ENCODE measurements at places on chromosomes 6 and 20.

DNA sequence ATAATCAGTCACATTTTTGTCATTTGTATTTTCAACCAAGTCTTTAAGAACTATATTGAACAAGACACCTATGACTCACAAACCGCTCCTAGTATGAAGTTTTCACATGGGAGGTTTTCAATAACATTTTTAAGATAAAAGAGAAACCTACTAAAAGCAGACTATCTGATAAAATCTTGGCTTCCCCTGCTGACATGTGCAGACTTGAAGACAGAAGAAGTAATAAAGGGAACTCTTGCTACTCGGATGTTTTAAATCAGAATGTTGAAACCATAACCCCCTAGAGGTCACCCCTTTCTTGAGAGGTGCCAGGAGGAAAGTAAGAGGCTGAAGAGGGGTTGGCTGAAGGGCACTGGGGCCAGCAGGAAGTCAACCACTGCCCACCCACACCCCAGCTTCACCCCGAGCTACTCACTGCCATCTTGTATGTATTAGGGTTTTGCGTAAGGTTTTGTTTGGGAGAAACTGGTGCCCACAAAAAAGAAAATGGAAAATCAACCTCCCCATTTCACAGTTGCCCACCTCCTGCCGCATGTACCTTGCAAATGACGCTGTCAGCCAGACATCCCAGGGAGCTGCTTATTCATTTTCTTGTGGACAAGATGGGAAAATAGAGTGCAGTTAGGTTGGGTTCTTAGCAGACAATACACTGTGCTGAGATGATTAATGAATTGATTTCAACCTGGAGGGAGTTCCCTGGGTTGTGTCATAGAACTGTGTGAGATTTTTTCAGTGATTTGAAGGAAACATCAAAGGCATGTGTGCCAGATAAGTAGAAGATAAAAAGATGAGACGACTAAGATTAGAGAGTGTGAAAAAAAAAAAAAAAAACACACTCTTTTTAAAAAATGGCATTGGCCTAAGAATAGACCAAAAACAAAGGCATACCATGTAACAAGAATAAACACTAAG is 83.2 kb upstream of the TAB2 start:
- no peak for DNase-seq

DNA sequence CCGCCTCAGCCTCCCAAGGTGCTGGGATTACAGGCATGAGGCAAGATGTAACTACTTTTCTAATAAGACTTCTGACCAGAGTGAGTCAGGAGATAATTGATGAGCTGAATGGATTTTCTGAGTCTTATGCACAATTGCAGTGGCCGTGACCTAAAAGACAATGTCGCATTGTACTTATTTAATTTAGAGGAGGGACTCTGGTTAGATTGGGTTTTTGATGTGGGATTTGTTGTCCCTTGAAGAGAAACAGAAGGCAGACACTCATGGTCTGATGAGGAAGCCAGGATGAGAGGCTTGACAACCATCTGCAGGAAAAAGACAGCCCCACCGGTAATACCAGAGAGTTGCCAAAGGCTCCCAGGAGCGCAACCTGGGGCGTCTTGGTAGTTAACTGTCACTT is 68.0 kb downstream of the ISM1 start:
- no peak for DNase-seq

DNA sequence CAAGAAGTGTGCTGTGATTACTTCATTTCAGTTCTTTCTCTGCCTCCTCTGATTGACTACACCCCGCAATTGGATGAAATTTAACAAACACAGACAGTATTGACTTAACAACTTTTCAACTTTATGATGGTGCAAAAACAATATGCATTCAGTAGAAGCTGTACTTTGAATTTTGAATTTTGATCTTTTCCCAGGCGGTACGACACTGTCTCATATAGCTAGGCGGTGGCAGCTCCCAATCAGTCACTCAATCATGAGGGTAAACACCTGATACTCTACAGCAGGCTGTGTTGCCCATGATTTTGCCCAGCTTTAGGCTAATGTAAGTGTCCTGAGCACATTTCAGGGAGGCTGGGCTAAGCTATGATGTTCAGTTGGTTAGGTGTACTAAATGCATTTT is 47.6 kb upstream of the MYLIP start:
- DNase-seq = no peak

DNA sequence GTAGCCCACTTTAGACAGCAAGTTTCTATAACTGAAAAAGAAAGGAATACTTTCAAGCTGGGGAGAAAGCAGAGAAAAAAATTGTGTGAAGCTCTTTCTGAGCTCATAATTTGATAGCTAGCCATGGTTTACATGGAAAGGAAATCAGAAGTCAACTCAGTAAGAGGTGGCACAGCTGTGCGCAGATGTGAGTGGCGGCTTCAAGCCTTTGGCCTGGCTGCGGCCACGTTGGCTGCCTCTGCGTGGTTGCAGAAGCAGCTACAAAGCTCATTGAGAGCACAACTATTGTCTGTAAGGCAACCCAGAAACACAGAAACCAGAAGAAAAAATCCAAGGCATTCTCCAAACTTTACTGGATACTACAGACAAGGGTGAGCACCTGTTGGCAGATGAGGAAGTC is 136.9 kb downstream of the SASH1 start:
- no peak for DNase-seq

- no peak for DNase-seq
Measured at GRCh38 chr6:122758927-122759334, 20.6 kb upstream of the FABP7 start.

DNA sequence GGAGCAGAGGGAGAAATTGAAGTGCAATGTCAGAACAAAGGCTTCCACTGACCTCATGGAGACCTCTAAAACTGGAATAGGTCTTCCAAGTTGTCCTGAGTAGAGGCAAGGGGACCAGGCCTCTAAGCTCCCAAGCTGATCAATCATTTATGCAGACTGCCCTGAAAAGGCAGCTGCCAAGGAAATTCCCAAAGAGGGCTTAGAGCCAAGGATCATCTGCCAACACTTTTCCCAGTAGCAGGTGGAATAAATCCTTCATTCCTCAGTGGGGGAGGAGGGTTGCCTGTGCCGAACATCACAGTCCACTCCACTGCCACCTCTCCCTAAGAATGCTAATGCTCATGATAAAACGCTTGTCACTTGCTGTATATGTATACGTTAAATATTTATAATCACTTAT is 29.3 kb upstream of the RALY start:
- DNase-seq = peak; percentile 22

DNA sequence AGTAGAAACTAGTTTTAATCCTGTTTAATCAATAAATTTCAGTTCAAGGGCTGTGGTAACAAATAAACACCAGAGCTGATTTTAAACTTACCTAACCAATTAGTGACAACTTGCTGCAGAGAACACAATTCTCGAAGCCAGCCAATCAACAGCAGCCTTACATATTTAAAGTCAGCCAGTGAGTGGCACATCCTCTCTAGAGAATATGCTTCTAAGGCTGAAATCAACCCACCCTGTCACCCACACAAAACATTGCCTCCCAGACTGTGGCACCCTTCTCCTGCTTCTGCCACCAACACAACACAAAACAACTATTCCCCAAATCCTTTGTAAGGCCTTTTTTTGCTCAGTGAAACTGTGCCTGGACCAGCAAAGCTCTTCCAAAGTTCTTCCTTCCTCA is 306.0 kb downstream of the EYA4 start:
- DNase-seq = no peak

DNA sequence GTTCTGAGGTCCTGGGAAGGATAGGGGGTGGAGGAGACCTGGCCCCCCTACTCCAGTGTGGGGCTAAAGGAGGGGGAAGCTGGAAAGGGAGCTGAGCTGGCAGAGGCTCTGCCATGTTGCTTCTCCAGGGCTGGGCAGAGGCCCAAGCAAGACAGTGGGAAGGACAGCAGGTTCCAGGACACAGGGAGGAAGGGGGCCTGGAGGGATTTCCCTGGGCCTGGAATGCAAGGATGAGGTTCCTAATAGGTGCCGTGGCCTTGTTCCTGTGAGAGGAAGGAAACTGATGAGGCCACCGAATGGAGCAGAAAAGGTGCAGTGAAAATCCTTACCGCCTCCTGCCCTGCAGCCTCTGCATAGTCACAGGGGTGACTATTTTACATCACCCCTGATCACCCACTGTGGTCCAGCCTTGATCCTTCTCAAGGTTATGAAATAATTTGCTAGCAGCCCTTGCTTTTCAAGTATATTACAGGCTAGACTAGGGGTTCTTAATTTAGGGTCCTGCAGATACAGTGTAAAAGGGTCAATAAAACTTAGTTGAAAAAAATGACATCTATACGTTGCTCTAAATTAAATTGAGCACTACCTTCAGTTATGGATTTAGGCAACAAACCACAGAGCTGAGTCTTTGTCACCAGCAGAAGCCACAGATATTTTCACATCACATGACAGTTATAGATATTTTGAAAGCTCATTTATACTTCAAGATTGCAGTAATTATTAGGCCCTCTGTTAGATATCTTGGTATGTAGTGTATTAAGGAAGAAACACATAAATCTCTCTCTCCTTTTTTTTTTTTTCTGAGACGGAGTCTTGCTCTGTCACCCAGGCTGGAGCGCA is 45.7 kb upstream of the RNF24 start:
- DNase-seq = no peak

GRCh38 chr6:845566-845965 is 152.6 kb upstream of the EXOC2 start:
- peak; percentile 87 for DNase-seq

GRCh38 chr6:111850295-111850937 is 22.8 kb downstream of the FYN start:
- peak; percentile 36 for DNase-seq

Data from lung (tissue), 17 donors.